CD8-positive, alpha-beta memory T cell (primary cell): ENCODE measurements at places on chromosomes 2 and 18. TPM values are rescaled to one million over a fixed set of nuclear protein-coding genes. Genes with fewer than 3 reads are reported as not detected.

GRCh38 chr2:153912798-153913396 lies 41.2 kb downstream of the GALNT13 start:
- DNase-seq = no peak

CFC1 gene
- not detected for total RNA-seq

- DNase-seq = no peak
Observed at GRCh38 chr2:20766798-20767644, 55.9 kb downstream of the LDAH start.

DNA sequence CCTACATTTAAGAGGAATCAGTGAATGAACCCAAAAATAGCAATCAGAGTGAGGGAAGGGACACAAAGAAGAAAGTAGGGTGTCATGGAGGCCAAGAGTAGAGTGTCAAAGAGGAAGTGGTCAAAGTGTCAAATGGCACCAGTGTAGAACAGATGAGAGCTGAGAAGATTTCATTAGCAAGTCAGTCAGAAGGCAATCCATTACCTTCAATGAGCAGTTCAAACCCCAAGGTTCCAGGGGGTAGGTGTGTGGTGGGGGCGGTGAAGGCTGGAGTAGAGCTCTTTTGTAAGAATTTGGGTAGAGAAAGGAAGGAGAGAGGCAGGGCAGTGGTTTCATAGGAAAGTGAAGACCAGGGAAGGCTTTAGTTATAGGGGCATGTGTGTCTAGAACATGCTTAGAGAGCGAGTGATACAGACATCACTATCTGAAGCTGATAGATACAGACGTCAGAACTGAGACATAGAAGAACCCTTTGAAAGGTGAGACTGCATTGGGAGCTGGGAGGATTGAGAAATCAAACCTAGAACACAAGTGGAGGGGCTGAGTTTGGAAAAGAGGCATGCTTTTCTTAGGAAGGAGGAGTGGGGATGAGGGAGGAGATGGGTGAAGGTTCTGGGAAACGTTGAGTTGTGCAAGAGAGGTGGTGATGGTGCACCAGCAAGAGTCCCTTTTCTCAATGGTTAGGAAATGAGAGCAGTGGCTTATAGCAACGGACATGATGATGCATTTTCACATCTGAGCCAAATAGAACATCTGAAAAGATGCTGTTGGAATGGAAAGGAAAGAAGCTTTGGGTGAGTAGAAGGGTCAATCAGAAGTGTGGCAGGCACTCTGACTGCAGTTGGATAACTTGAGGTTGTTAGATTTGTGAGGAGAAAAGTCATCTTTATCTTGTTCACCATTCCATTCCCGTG lies 48.9 kb upstream of the IL1RL1 start:
- DNase-seq = no peak

- no peak for DNase-seq
Observed at GRCh38 chr2:98355881-98356280, 9.6 kb downstream of the CNGA3 start.

DNA sequence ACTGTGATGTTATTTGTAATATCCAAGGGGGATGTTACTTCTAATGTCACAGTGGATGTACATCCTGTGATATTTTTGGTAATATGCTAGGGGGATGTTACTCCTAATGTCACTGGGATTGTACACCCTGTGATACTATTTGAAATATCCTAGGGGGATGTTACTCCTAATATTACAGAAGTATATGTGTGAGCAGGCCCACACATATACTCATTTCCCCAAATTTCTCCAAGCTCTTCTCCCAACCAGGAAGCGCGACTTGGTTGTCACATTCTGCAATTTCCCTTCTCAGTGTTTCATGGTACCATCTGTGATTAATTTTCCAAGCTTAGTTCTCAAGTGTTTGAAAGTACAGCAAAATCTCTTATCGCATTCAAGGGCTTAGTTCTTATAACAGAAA lies 29.5 kb upstream of the CHN1 start:
- no peak for DNase-seq

- DNase-seq = no peak
Observed at GRCh38 chr18:25604196-25604893, 252.4 kb upstream of the ZNF521 start.

TTC21B gene
- total RNA-seq = 21.8 TPM

LAMA3 gene
- total RNA-seq = not detected

GRCh38 chr2:231526341-231527090 lies 3.7 kb downstream of the NMUR1 start:
- DNase-seq = no peak

C2orf81 gene
- total RNA-seq = 3.2 TPM

DNA sequence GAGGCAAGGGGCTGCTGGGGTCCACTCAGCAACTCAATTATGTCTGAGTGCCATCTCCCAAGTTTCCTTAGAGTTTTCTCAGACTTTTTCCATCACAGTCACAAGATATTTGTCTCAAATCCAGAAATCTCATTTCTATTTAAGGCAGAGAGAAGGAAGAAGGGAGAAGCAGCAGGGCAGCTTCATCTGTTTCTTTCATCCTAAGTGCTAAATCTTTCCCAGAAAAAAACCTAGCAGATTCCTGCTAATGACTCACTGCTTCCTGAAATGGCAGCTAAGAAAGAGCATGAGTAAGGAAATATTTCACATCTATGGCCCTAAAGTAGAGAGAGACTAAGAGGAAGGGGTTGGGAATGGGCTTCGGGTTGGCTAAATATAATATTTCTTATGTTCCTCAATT lies 88.0 kb downstream of the KYNU start:
- DNase-seq = no peak

DNA sequence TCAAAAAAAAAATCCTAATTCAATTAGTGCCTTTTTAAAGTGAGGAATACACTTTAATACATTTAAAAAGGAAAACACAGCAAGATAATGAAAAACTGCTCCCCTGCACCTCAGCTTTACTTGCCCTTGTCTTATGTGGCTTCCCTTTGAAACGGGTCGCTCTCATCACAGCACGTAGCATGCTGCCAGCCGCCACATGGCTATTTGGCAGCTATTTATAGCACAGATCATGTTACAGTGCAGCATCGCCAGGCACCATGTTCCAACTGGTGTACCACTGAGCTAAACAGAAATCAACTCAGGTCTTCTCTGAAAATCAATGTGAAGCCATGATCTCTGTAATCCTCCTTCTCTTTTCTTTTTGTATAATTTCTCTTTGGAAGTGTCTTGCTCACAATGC lies 65.1 kb downstream of the TMEM182 start:
- no peak for DNase-seq

- DNase-seq = no peak
Observed at GRCh38 chr2:166434491-166434890, 58.7 kb upstream of the SCN9A start.

- DNase-seq = no peak
Observed at GRCh38 chr2:170461889-170462288, 253.2 kb upstream of the SP5 start.

DNA sequence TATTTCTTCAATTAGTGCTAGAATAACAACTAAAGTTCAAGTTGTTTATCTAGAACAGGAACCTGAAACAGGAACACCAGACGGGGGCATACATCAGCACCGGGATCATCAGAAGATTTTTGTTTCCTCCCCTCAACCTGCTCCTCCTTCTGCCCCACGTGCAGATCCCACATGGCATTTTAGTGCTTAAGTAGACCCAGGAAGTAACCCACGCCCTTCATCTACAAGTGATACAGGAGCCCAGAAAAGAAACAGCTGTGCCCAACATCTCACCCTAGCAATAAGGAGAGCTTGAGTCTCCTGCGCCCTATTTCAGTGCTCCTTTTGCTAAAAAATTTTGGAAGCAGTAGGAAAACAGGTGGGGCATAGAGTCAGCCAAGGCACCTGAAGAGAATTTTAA lies 5.2 kb downstream of the ZNF385B start:
- no peak for DNase-seq

DNA sequence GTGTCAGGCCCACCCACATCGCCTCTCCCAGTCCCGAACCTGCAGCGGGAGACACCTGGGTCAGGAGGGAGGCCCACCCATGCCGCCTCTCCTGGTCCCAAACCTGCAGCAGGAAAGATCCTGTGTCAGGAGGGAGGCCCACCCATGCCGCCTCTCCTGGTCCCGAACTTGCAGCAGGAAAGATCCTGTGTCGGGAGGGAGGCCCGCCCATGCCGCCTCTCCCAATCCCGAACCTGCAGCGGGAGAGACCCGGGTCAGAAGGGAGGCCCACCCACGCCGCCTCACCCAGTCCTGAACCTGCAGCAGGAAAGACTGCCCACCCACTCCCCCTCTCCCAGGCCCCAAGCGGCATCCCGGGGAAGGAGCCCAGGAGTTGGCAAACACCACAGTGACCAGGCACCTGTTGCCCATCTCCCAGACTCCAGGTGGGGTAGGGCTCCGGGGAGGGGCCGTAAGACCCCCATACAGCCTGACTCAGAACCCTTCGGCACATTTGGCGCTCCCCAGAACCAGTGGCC lies 7.8 kb downstream of the SLC66A2 start:
- DNase-seq = no peak

- no peak for DNase-seq
Observed at GRCh38 chr2:190570871-190571270, 36.3 kb upstream of the NEMP2 start.

GRCh38 chr18:42392416-42392815 lies 437.4 kb downstream of the PIK3C3 start:
- no peak for DNase-seq

DNA sequence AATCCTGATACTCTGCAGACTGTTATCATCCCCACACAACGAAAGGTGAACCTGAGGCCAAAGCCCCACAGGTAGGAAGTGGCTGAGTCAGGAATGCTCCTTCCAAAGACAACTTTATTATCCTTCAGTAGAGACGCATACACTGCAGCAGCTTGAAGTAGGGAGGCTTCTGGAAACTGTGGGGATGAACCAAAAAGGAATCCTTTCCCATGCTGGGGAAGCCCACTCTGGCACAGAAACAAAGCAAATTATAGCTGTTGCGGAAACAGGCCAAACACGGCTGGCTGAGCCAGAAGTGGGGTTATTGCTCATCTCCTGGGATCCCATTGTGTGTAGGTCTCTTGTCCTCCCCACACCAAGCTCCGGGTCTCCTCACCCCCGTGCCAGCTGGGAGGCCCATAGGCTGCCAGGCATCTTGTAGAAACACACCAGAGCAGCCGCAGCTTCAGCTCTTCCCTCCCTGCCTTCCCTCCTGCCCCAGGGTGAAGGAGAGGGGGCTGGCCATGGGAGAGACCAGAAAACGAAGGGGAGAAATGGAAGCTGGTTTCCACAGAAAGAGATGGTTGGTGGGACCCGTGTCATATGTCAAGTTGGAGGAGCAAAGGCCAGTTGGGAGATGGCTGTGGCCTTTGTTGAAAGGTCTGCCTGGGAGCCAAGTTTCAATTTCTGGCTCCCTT lies 176.9 kb upstream of the NABP1 start:
- no peak for DNase-seq

KCNK3 gene
- total RNA-seq = not detected

DNA sequence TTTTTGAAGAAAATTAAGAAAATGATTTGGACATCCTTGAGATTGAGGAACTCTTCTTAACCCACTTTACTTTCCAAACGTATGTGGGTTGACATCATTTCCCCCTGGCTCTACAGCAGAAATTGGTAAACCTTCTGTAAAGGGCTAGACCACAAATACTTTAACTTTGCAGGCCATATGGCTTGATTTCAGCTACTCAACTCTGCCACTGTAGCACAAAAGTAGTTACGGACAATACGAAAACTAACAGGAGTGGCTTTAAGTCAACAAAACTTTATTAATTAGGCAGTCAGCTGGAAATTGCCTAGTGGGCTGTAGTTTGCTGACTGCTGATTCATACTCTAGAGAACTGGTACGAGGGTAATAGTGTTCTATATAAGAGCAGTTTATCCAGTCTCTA lies 83.2 kb upstream of the DTNB start:
- DNase-seq = no peak

RAD51AP2 gene
- total RNA-seq = not detected

GRCh38 chr18:48878471-48878870 lies 72.3 kb downstream of the SMAD7 start:
- DNase-seq = no peak

- DNase-seq = peak; percentile 51
Observed at GRCh38 chr2:189142893-189143759, 36.4 kb downstream of the COL5A2 start.

GALNT13 gene
- not detected for total RNA-seq

GRCh38 chr2:120469426-120469825 lies 123.5 kb downstream of the INHBB start:
- no peak for DNase-seq

GLS gene
- 222 TPM for total RNA-seq
